ENCODE measurements at places on chromosomes 3 and 15.

- no peak for DNase-seq
These were observed 340.7 kb downstream of the RAP2B start for GRCh38 chr3:153502682-153503081.

- DNase-seq, result no peak
These were observed 465.9 kb upstream of the RASGRP1 start for GRCh38 chr15:39030291-39031070.

DNA sequence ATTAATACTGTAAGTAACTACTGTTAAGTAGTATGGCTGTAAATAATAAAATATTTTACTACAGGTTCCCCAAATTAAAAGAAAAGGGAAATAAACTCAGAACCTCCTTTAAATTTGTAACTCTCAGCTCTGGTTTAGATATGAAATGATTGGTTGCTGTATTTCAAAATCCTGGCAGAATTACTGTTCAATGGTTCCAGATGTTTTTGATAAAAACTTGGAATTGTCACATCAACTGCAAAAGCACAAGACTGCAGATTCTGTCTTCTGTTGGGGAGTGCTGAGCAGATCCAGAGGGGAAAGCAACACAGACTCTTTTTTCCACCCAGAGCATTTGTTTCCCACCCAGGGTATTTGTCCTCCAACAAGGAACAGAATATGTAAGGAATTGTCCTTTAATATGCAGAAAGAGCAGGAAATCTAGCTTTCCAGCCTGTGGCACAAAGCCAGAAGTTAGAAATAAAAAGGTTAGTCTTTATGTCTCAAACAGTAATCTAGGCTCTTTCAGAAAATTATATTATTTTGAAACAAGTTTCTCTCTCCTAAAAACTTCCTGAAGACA, 178.1 kb downstream of the KLHL25 start:
- no peak for DNase-seq

DNA sequence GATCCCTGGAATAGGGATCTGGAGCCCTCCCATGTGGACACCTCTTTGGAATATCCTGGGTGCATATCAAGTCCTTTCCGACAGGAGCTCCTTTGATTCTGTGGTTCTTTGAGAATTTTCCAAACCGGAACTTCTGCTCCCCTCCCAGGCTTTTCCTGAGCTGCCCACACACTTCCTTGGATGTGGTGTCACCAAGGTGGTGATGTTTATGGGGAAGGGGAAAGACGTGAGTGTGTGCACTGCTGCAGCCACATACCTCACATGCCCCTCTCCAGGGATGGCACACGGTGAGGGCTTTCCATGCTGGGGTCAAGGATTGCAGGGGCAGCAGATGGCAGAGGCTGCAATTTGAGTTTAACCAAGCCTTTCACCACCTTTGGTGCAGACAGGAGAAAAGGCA, 27.9 kb upstream of the PSTPIP1 start:
- DNase-seq, result no peak

DNA sequence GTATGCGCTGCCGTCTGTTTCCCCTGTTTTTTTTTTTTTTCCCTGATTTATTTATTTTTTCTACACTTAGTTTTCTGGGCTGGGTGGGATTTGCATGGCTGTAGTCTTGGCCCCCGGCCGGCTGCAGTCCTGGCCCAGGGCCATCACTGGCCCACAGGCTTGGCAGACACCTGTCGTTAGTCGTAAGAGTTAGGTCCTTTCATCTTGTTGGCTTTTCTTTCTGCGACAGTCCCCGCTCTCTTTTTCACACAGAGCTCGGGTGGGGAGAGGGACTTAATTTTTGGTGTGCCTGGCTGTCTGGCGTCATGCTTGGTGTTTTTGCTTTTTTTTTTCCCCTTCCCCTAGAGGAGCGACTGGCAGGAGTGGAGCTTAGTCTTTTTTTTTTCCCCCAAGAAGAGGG, 183.4 kb downstream of the KLF13 start:
- no peak for DNase-seq

DNA sequence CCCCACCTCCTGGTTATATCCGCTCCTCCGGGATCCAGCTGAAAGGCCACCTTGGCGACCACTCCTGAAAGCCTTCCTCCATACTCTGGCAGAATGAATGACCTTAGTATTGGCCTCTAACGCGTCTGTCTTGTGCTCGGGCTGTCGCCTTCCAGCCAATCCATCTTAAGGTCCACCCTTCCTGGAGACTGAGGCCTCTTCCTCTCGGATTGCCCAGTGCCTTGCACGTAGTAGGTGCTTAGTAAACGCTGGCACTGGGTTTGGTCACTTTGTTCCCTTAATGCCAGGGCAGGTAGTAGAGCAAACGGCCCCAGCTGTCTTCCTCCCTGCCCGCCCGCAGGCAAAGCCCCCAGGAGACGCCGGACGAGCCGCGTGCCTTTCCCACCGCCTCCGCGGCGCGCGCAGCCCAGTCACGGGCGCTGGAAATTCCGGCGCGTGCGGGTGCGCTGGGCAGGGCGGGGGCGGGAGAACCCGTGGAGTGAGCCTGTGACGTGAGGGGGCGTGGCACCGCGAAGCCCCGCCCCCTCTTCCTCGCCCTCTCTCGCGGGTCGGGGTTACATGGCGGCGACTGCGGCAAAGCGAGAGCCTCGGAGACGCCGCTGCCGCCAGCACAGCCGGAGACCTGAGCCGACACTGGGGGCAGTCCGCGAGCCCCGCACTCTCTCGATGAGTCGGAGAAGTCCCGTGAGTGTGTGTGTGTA, at the start of gene MAPK6:
Gene MAPK6, plus strand, starts transcription at position 527 of the 701 bp plus-strand sequence. CDS start 27,242 bp downstream, outside the sequence.
- DNase-seq, result peak; percentile 97

DNA sequence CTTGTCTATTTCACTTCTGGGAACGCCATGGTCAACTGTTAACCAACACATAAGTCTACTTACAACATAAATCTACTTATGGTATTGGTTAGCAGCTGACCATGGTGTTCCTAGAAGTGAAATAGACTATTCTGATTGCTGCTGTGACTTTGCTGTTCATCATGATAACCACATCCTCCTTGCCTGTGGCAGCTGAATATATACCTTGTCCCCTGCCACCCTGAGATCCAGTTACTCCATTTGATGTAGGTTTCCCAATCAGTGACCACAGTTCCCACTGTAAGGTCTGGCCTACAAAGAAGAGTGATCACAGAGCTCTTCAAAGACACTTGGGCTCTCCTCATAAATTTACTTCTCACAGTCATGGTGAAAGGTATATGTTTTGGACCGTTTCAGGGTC, 66.8 kb upstream of the ALDH1A3 start:
- DNase-seq, result no peak

DNA sequence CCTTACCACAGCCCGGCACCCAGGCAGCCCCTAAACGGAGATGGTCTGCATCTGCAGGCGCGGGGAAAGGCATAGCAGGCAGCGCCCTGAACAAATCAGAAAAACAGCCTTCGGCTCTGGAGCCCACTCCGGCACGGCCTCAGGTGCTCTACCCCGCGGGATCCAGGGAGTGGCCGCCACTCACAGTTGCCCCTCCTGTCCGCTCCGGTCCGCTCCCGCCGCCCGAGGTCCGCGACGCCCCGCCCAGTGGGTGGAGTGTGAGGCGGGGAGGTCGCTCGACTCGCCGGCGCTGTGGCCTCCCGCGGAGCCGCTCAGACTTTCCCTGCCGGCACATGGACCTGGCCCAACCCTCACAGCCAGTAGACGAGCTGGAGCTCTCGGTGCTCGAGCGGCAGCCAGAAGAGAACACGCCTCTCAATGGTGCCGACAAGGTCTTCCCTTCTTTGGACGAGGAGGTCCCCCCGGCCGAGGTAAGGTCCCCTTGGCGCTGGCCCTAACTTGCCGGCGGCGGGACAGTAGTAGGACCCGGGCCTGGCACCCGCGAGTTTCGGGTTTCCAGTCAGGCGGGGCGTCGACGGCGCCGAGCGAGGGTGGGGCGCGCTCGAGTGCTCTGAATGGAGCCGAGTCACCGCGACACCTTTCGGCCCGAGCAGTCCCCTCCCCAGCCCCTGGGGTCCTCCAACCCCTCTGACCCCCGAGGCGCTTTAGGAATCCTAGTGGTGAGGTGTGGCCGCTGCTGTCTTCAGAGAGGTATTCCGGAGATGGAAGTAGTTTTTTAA, at the start of gene C3orf52:
Gene C3orf52, plus strand, starts transcription at position 314 of the 779 bp plus-strand sequence. Its CDS starts 19 bp downstream, at position 333.
- peak; percentile 31 for DNase-seq

DNA sequence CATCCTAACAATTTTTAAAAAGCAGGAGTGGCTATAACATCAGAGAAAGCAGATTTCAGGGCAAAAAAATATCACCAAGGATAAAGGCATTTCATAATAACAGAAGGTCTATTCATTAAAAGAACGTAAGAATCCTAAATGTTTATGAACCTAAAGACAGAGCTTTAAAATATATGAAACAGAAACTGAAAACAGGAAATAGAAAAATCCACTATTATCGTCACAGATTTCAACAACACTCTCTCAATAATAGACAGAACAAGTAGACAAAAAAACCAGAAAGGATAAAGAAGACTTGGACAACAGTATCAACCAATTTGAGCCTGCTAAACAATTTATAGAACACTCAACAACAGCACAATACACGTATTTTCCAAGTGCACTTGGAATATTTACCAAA, 71.4 kb downstream of the FBXL22 start:
- no peak for DNase-seq

GRCh38 chr3:73999501-73999900, 374.8 kb upstream of the PDZRN3 start:
- no peak for DNase-seq

DNA sequence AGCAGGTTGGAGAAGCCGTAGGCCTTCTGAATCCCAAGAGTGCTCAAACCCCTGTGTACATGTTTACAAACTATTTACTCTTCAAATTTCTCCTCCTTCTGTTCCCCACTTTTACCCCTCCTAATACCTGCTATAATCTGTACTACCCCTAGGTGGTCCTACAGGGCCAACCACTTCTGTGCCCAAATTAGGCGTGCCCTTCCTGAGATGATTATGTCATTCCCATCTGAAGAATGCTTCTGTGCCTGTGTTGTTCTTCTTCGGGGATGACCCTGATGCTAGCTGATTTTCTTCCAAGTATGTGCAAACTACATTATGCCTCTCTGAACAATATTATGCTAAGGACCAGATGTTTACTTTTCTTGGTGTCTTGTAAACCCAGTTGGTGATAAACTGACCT, 20.5 kb downstream of the RBP2 start:
- DNase-seq, result no peak

GRCh38 chr3:70982700-70983140, 600.8 kb downstream of the FOXP1 start:
- no peak for DNase-seq

DNA sequence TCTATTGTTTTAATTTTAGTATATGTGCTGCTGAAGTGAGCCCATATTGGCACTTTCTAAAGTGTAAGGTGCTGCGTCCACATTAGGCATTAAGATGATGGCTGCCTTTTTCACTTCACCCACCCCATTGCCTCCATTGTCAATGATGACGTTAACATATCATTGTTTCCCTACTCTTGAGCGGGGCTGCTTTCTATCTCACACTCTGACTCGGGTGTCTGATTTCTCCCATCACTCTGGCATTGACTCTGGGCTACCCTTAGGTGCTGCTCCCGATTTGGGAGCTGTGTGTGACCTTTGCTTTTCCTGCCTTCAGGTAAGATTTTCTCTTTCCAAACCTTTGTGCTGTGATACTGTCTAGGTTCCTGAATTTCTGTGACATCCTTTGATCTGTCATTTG, 28.8 kb downstream of the CGNL1 start:
- no peak for DNase-seq

DNA sequence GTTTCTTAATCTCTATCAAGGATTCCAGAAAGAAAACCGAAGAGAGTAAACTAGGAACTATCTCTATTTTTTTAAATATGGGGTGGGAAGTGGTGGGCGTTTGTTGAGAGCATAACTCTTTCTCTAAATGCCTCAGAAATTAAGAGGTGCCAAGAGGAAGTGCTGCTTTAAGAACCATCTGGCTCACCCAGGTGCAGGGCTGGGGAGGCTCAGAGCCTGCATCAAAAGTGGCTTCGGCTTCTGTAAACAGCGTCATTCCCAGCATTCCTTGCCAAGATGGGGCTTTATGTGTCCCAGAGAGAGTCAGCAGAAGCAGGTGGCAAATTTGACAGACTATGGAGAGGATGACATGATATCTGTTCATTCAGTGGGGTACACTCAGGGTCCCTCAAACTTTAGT, 123.3 kb upstream of the BFSP2 start:
- no peak for DNase-seq

GRCh38 chr3:62884096-62884870, 9.1 kb upstream of the CADPS start:
- DNase-seq, result no peak

DNA sequence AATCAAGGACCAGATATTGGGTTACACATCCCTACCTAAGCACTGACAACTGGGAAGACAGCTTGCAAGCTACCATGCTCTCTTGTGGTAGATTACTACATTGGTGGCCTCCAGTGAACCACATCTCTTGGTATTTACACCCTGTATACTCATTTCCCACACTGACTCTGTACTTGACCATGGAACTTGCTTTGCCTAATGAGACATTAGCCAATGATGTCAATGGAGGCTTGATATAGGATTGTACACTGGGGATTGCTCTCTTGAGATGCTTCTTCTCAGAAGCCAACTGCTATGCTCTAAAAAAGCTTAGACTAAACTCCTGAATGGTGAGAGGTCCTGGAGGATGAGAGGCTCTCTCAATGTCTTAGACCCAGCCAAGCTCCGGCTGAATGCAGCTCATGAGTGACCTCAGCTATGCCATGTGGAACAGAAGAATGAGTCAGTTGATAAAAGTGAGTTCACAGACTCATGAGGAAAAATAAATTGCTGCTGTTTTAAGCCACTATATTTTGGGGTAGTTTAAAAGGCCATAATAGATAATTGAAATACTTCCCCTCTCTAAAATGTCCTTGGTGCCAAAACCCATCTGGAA, 61.5 kb upstream of the GALNT15 start:
- DNase-seq, result no peak

- no peak for DNase-seq
These were observed 486.8 kb downstream of the PDCD6IP start for GRCh38 chr3:34284959-34285826.

- DNase-seq, result no peak
These were observed 265.2 kb downstream of the SUCLG2 start for GRCh38 chr3:67389176-67389575.

DNA sequence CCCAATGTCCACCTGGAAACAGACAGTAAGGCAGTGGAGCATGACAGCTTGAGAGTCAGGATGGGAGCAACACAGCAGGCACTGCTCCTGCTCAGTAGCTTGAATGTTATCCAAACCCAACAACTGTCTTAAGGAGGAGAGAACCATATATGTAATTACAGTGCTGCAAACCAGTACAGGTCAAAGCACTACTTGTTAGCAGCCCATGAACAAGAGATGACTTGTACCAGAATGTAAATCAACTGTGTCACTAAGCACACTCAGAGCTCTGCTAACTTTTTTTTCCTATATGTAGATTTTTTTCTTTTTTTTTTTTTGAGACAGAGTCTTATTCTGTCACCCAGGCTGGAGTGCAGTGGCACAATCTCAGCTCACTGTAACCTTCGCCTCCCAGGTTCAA, 87.1 kb downstream of the ANO10 start:
- no peak for DNase-seq

GRCh38 chr3:184379358-184380184, at the start of gene CHRD:
Gene CHRD (plus strand): TSS chr3:184380054. CDS start chr3:184380319, 265 bp downstream.
- DNase-seq, result no peak

GRCh38 chr3:15977090-15977489, 179.3 kb upstream of the ANKRD28 start:
- DNase-seq, result no peak

- DNase-seq, result no peak
These were observed 58.5 kb downstream of the STARD5 start for GRCh38 chr15:81265256-81265943.

All from stimulated activated CD4-positive, alpha-beta T cell treated with anti-CD3 and anti-CD28 coated beads, Interleukin-15, amount 100 ng/mL, for 1 hour (primary cell).